ENCODE measurements at places on chromosomes 7 and 10. TPM values are rescaled to one million over a fixed set of nuclear protein-coding genes. Genes with fewer than 3 reads are reported as not detected.
A peak's percentile ranks its signal among the peaks of the same experiment; 100 is the strongest.

DNA sequence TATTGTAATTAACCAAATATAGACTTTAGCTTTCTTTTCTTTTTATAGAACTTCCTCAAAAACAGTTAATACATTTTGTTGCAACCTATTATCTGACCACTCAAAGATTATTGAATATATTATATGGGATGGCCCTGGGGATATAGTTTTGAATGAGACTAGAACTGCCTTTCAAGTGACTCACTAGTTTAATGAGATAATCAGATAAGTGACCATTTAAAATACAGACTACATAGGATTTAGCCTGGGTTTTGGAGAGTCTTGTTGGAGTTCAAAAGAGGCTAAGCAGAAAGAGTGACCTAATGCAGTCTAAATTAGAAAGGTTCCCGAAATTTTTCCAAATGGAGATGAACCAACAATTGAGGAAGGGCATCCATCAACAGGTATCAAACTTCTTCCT lies 305.2 kb upstream of the ETV1 start:
- H3K27me3 ChIP-seq = no peaks in the 10 kb centered on the region
- no peak for DNase-seq
- no peaks in the 10 kb centered on the region for H3K4me1 ChIP-seq
- H3K27ac ChIP-seq = no peak overlapping the region
- H3K36me3 ChIP-seq = no peaks in the 10 kb centered on the region
- no peak overlapping the region for H3K4me3 ChIP-seq

DNA sequence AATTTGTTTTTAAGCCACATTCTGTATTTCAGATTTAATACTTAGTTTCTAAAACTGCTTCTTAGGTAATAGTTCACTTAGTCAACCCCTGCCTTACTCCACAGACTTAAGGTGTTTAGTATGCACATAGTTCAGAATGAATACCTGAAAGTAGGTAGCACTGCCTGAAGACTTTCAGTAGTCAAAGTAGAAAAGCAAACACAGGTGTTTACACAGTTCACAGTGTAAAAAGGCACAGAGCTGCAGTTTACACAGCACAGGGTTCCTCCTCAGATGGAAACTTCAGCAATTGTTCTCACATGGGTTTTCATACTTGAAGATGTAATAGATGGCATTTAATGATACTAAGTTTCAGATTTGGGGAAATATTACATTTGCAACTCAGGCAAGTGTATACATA lies 3.1 kb upstream of the PKD1L1 start:
- H3K27me3 ChIP-seq = no peaks in the 10 kb centered on the region
- no peak overlapping the region for H3K4me3 ChIP-seq
- H3K36me3 ChIP-seq = no peaks in the 10 kb centered on the region
- DNase-seq = no peak
- H3K27ac ChIP-seq = no peak overlapping the region

DNA sequence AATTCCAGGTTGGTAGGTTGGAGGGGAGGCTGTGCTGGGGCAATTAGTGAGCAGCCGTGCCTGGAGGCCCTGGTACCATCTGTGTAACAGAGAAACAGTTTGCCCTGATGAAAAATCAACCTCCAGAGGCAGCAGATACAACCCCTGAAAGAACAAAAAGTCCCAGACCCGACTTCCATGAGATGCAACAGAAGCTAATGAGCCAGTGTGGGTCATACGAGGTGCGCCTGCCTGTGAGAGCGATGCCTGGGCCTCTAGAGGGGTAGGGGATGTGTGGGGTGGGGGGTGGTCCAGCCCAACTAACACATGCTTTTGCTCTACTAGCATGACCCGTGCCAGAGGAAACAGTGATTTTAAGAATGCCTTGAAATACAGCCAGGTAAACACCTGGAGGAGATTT lies 39.3 kb downstream of the CELF2 start:
- peaks cover 9% of the 10 kb centered on the region for H3K4me1 ChIP-seq
- H3K36me3 ChIP-seq = no peaks in the 10 kb centered on the region
- peak; percentile 51 for DNase-seq
- H3K27me3 ChIP-seq = no peaks in the 10 kb centered on the region

DNA sequence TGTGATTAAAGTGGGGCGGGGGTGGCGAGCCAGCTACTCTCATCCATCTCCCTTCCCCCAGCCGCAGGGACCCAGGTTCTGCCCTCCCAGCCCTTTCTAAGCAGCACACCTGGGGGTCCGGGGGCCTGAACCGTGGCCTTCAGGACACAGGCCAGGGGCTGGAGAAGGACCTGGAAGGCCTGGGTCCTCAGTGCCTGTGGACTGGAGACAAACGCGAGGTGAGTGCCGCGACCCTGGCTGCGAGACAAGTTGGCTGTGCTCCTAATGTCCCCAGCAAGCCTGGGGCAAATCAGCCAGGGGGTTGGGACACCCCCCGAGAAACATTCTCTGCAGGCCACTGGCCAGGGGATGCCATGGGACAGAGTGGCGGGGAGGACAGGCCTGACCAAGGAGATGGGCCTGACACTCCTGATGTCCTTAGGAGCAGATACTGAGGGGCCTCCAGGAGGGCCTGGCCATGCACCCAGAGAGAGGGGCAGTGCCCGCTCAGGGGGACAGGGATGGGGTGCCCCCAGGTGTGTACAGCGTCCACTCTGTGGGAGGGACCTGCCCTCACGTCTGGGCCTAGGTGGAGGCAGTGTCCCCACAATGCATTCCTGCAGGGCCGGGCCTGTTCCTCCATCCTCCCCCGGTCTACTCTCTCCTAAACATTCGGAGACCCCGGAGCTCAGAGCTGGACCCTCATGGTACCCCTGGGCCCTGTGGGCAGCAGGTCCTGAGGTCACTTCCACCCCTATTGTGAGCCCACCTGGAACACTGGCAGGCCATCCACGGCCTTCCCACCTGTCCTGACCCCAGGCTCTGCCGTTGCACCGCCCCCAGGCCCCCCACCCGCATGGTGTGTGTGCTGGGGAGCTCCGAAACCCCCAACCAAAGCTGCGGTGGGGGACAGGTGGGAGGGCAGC lies 13.1 kb downstream of the BRAT1 start:
- H3K4me1 ChIP-seq = no peaks in the 10 kb centered on the region
- no peak overlapping the region for H3K4me3 ChIP-seq
- no peaks in the 10 kb centered on the region for H3K27me3 ChIP-seq
- no peaks in the 10 kb centered on the region for H3K36me3 ChIP-seq
- no peak for DNase-seq

The CPXM2 gene
- 5.5 TPM for total RNA-seq

- H3K27ac ChIP-seq = no peak overlapping the region
- H3K4me1 ChIP-seq = peaks cover 2% of the 10 kb centered on the region
- H3K27me3 ChIP-seq = no peaks in the 10 kb centered on the region
- no peak for DNase-seq
- H3K4me3 ChIP-seq = no peak overlapping the region
- H3K36me3 ChIP-seq = no peaks in the 10 kb centered on the region
These were observed 11.0 kb downstream of the MYO1G start for GRCh38 chr7:44967571-44968446.

DNA sequence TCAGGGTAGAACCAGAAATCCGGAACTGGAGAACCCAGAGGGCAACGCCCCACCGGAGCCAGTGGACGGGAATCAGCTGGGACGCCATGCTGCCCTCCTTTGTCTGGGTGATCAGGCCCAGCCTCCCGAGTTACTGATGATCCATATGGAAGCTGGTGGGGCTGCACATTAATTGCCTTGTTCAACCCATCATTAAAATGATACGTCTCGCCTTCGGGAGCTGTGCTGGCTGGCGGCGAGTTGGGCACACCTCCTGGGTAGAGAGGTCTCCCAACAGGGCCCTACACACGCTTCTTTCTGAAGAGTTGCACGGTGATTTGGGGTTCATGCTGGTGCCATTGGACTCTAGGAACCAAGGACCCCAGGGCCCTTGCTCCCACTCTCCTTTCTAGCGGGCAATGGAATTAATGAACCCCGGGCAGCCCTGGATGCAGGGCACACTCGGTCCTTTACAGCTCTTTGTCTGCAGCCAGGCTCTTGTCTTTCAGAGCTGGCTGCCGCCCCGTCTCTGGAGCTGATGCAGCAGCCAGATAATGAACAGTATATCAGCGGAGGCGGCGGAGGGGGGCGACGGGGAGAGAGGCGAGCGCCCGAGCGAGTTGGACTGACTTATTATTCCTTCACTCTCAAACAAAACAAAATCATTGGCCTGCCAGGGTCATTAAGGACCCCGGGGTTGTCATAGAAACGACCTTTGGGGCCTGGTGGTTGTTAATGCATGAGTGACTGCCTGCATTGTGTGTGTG lies 412.2 kb upstream of the ZMIZ1 start:
- no peaks in the 10 kb centered on the region for H3K27me3 ChIP-seq
- no peak overlapping the region for H3K4me3 ChIP-seq
- peaks cover 4% of the 10 kb centered on the region for H3K4me1 ChIP-seq
- H3K36me3 ChIP-seq = no peaks in the 10 kb centered on the region
- H3K27ac ChIP-seq = no peak overlapping the region
- no peak for DNase-seq

DNA sequence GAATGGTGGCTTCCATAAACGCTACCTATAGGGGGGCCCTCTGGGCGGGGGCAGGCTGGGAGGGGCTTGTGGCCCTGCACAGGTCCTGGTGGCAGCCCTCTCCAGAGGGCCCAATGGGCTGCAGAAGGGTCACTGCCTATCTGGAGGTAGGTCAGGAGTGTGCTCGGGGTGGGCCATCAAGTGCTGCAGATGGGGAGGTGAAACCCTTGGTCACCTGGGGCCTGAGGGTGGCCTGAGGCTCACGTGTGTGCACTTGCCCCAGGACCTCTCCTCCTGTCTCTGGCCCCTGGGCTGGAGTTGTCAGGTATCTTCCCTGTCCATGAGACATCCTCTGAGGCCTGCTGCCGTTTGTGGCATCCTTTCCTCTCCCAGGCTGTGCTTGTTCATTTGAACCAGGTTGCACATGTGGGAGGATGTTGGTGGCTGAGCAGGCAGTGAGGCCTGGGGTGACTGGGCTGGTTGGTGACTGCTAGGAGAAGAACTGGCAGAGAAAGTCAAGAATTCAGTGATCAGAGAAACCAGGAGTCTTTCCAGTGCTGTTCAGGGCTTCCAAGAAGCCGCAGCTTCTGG lies 21.1 kb upstream of the SH2D4B start:
- no peaks in the 10 kb centered on the region for H3K36me3 ChIP-seq
- H3K27ac ChIP-seq = no peak overlapping the region
- no peaks in the 10 kb centered on the region for H3K27me3 ChIP-seq
- no peak for DNase-seq

DNA sequence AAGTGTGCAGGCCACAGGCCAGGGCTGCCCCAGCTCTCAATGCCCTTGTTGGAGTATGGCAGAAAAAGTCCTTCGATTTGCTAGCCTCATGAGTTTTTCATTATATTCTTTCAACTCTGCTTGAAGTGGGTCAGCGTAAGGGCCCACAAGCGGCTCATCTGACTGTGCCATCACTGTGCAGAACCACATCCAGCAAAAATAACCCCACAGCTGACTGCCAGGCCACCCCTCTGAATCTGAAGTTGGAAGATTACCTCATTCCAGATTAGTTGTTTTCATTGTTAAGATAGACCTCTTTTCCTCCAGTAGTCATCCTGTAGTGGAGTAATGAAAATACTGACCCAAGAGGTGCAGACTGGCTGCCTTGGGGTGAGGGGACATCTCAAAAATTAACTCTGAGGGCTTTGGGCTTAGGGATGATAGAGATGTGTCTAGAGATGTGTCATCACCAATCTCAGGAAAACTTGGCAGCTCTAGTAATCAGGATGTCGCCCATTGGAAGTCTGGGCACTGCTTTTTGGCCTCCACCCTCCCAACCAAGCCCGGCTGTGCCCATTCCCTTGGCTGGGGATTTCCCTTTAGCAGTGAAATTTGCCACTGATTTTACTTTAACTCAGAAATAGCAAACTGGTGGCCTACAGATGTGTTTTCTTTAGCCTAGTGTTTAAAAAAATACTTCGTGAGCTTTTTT lies 164.3 kb downstream of the LCOR start:
- H3K4me1 ChIP-seq = peaks cover 14% of the 10 kb centered on the region
- no peak for DNase-seq
- H3K36me3 ChIP-seq = no peaks in the 10 kb centered on the region
- no peaks in the 10 kb centered on the region for H3K27me3 ChIP-seq

DNA sequence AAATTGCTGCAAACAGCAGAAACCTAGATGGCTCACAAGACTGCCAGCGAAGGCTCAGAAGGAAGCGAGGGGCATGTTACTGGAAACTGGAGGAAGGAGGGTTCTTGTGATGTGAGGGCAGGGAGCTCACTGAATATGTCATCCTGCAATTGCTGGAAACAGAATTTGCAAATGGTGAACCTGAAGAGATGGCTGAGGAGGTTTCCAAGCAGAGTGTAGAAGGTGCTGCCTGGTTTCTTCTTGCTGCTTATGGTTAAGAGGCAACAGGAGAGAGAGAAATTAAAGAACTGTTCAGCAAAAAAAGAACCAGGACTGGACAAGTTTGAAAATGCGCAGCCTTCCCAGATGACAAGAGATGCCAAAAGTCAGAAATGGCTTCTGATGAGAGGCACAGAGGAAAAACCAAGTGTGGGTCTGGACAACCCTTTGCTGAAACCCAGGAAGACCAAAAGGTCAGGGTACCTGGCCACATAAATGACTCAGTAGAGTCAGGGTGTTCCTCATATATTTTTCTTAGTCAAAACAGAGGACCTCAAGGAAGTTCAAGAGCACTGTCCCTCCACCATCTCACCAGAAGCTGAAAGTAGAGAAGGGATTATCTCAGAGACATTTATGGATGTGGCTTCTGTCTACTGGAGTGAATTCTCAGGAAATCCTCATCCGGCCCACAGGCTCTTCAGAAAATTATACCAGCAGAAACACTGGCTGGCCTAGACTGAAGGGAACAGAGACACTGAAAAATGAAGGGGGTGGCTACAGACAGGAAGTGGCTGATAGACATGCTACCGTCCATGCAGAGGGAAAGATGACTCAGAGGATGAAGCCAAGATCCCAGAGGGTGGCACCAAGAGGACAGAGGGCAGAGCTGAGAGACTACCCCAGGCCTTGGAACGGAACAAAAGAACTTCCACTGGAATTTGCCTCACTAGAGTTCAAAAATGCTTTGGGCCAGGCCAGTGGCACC lies 10.1 kb downstream of the PAPOLB start:
- H3K27ac ChIP-seq = no peak overlapping the region
- no peaks in the 10 kb centered on the region for H3K27me3 ChIP-seq
- no peak overlapping the region for H3K4me3 ChIP-seq
- no peaks in the 10 kb centered on the region for H3K4me1 ChIP-seq

DNA sequence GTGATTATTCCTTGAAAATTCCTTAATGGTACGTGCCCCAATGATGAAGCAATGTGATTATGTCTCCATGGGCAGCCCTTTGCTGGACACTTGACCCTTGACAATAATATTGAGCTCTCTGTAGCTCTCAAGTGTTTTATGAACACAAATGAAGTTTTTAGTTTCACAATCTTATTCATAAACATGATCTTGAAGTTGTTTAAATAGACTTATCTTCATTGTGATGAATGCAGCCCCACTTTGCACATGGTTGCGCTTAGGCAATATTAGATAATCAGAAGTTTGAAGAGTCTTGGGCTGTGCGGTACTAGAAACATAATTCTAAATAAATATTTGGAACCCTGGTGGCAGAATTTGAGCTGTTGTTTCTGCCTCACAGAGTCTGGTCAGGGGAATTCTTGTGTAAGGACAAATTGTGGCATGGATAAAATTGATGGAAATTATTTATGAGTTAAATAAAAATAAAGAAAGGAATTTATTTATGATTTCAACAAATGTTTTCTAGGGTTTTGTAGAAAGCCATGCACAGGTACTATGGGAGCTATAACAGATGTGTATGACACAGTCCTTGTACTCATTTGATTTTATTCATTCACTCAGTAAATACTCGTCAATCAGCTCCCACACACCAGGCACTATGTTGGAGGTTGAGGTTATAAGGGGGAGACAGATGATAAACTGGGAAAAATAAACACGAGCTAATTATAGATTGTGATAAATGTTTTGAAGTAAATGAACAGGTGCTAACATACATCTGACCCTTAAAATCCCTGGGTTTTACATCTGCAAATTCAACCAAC lies 217.9 kb downstream of the GALNT17 start:
- H3K4me3 ChIP-seq = no peak overlapping the region
- no peaks in the 10 kb centered on the region for H3K36me3 ChIP-seq
- H3K27ac ChIP-seq = no peak overlapping the region

The SKAP2 gene
- total RNA-seq = 17.1 TPM

Measured in ovary (tissue), 10 donors.